ENCODE measurements at places on chromosomes 2 and 18.

DNA sequence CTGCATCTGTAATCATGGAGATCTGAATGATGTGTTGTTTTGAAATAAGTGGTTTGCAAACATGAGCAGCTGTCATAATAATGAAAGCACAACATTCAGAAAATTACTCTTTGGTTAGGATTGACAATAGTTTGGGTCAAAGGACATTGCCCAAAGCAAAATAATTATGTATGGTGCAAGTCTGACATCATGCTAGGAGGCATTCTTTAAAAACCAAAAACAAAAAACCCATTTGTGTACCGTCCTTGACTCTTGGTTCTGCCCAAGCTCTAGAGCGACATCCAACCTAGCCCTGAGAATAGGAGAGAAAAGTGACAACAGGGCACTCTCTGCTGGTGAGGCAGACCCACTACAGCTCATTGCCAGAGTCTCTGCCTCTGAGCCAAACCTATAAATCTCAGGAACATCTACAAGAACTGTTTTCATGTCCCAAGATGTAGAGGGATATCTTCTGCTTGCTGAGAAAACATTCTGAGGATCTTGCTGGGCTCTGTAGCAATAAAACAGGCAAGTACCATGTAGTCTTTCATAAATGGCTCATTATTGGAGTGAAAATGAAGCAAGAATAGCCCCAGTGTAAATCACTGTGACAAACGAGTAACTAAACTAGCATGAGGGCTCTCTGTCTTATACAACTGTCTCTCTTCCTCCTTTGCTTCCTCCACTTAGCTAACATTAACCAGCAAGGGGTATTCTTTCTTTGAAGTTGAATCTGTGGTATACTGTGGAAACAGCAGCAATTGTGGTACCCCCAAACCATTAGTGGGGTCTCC lies 266.8 kb upstream of the CXCR4 start:
- peak; percentile 81 for DNase-seq

GRCh38 chr2:98485453-98485755 lies 40.7 kb downstream of the INPP4A start:
- DNase-seq: no peak

DNA sequence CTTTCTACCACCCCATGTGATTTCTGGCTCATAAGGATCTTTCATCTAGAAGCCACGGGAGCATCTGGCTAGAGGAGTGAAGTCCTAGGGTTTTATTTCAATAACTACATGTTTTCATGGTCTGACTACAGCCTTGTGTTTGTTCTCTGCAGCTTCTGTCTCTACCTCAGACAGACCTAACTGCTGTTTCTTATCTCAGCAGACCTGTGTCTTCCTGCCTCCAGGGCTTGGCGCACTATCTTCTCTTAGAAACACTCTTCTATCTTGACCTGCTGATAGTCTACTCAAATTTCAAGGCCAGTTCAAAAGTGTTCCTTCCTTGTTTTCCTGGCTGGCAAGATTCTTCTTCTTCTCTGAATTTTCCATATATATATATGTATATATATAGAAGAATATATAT lies 11.0 kb upstream of the TRIB2 start:
- DNase-seq: no peak

DNA sequence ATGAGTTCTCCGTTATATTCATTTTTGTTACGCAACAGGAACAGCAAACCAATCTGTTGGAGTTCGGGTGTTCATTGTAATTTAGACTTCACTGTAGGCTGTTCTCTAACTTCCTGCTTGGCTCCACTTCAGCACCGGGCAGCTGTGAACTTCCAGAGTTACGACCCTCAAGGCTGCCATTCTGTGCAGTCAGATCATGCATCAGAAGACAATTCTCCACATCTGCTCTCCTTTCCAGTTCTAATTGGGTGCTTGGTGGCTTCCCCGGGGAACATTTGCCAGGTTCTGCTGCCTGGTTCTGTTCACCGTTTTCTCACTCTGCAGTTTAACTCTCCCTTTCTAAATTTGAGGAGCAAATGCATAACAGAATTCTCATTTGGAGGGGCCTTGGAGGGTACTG lies 237.7 kb downstream of the NYAP2 start:
- DNase-seq: peak; percentile 16

- DNase-seq: no peak
Observed at GRCh38 chr2:64951306-64951953, 37.8 kb upstream of the SLC1A4 start.

GRCh38 chr2:45652090-45653031 lies 886 bp downstream of the PRKCE start:
- DNase-seq: peak; percentile 43

DNA sequence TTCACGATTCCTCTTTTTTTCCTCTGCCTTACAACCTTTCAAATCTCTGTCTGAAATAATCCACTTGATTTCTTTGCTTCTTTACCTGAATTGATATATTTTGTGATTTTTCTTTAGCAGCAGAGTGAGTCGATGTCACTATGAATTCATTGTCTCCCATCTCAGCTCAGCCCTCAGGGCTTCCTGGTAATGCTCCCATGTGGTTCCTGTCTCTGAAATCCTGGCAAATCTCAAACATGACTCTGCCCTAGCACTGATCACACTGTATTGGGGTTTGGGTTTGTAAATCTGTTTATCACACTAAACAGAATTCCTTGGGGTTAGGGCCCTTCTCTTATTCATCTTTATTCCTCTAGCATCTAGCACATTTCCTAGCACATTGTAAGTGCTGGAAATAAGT lies 43.0 kb upstream of the MSTN start:
- no peak for DNase-seq

DNA sequence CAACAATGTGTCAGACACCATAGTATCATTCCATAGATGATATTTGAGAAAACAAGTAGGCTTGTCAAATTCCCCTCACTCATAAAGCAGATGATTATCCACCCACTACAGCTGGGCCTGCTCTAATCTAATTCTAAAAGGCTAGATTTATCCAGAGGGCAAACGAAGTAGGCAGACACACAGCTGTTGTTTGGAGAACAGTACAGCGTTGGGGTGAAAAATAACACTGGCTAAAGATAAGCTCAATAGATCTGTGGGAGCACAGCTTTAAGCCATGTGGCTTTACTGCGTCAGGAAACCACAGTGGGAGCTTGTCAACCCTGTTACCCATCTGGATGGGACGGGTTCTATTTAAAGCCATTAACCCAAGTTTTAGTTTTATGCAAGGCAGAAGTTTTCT lies 48.9 kb upstream of the COBLL1 start:
- DNase-seq: peak; percentile 35

GRCh38 chr2:177395351-177396065 lies 2.9 kb downstream of the AGPS start:
- DNase-seq: no peak

DNA sequence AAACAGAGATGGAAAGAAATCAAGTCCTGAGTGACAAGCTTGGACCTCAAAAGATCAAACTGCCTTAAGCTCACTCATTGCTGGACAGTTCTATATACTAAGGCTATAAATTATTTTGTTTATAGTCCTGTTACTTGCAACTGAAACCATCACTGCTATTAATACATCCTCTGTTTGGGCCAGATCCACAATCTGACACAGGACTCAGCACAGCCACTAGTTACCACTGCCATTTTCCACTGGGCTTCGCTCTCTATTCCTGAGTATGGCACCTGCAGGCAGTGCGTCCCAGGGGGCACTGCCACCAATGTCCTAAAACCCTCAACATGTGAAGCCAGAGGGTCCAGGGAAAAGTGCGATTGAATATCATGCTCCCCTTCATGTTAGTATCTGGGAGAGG lies 52.3 kb downstream of the CYP26B1 start:
- DNase-seq: no peak

DNA sequence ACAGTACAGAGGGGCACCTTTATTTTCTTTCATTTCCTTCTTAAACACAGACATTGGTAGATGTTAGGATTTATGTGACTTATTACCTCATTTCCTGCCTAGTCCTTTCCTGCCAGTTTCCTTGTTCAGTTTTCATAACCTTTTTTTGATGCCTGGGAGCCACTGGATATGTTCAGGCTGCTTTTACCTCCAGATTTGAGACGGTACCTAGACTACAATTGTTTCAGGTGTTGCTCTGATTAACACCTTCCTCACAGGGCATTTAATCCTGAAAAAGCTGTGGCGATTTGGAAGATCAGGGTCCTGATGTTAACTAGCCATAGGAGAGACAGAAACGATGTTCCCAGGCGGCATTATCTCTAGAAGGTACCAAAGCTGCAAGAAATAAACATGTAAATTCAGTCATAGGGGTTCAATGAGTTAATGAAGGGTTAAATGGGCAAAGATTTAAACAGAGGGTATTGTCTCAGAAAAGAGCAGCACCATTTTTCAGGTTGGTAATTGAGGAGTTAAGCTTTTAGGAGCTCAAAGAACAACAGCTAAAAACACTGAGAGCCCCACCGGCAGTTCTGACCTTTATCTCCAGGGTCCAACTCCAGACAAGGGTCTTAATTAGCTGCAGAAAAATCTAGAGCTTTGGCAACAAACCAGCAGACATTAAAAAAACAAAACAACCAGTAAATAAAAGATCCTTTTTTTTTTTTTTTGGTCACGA lies 93.3 kb downstream of the HRH4 start:
- DNase-seq: no peak

- no peak for DNase-seq
Observed at GRCh38 chr2:189782221-189782671, 1.9 kb downstream of the ORMDL1 start.

DNA sequence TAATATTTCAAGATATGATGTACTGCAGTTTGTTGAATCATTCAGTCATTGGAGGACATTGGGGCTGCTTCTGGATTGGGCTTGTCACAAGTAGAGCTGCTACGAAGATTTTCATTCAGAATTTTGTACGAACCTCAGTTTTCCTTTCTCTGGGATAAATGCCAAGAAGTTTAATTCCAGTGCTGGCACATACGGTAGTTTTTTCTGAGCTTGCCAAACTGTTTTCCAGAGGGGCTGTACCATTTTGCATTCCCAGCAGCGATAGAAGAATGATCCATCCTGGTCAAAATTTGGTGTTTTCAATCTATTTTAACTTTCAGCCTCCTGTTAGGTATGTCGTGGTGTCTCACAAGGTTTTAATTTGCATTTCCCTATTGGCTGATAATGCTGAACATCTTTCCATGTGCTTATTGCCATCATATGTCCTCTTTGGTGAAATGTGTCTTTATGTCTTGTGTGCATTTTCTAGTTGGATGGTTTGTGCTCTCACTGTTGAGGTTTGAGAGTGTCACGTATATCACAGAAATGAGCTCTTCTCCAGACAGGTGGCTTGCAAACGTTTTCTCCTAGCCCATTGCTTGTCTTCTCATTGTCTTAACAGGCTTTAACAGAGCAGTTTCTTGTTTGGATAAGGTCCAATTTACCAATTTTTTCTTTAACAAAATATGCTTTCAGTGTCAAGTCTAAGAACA lies 612.6 kb downstream of the GALR1 start:
- DNase-seq: no peak

- peak; percentile 78 for DNase-seq
Observed at GRCh38 chr18:49098386-49098785, 147.6 kb upstream of the SMAD7 start.

DNA sequence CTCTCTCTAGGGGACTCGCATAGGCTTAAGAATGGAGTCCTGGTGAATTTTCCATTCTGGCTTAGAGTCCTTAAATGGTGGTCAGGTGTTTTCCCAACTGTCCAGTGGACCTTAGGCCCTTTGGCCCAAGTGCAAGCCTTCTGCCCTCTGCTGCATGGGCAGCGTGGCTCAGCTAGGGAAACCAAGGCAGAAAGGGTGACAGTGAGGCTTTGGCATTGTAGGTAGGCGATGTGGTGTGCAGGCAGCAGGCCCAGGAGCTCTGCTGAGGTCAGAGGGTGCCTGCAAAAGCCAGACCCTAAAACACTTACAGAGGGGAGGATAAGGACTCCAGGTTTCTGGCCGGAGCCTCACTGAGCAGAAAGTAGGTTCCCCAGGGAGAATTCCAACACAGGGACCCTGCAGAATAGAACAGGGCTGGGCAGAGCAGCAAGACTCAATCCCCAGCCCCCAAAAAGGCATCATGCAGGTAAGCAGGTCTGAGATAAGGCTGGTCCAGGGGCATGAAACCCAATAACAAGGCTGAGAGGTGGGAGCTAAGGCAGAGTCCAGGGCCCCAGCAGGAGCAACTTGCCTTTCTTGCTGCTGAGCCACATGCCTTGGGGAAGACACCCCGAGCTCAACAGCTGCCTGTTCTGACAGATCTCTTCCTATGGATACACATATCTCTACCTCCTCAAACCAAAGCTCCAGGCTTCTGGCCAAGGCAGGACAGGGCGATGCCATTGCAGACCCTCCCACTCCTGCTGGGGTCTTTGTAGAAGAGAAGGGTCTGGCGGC lies 199.7 kb downstream of the TNS1 start:
- DNase-seq: no peak

DNA sequence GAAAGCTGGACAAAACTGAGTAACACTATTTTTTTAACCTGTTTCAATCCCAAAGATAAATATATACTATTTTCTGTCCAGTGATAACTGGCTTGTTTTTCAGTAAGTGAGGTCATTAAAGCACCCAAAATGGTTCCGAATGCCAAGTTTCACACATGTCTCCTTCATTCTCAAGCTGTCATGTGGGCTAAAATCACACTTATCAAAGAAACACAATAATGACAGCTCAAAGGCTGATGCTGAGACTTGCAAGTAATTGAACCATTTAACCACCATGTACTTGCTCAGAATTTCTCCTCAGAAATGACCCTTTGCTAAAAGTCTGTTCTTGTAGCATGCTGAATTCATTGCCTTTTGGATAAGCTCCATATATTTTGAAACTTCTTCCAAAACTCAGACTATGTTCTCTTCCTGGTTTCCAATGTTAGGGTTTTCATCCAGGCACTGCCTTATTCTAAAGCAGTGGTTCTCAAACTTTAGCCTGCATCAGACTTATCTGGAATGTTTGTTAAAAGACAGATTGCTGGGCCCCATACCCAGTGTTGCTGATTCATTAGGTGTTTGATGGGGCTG lies 149.8 kb downstream of the VWC2L start:
- DNase-seq: no peak
